ENCODE measurements at places on chromosomes 7 and 10.

DNA sequence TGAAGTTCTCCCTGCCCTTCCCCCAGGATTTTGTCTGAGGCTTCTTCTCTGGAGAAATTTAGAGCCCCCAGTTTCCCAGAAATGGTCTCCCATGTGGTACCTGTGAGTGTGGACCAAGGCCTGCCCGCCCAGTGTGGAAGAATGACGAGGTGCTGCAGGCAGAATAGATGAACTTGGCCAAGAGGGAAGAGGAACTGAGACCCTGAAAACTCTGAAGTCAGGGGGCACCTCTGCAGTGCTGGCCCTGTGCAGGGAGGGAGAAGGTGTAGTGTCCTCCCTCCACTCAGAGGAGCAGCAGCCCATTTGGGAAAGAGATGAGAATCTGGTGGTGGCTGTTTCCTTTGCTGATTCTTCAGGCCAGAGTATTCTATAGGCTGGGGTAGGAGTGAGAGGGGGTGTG is 115.2 kb upstream of the PCGF5 start:
- no peak for DNase-seq

GRCh38 chr7:67391168-67391567 is 394.5 kb downstream of the TYW1 start:
- no peak for DNase-seq

DNA sequence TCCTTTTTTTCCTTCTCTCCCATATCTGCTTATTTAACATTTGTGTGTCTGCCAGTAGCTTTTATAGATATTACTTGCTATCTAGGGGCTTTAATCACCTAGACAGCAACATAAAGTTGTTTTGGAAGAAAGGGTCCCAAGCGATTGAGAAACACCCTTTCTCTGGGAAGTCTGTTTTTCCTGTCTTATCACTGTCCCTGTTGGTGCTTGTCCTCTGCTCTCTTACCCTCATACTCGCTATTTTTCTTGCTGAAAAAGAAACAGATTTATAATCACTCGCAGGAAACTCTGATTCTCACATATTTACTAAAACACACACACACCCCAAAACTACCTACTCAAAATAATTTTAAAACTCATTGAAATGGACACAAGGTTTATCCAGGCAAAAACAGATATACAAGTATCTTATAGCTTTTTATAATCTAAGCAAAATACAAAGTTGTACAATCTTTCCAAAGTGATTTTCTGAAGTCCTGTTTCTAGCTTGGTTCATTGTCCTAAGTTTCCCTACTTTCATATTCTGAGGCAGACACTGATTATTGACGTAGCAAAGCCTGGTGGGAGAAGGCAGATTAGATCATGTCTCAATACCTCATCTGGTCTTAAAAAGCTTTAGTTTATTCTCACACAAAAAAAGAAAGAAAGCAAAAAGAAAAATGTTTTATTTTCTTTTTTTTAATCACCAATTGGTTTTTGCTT is 157.3 kb downstream of the CACNA2D1 start:
- DNase-seq = no peak

- no peak for DNase-seq
These were observed 167.6 kb downstream of the ANK3 start for GRCh38 chr10:60222047-60222446.

GRCh38 chr7:102021841-102022618 is 204.6 kb downstream of the CUX1 start:
- DNase-seq = no peak

GRCh38 chr10:22489467-22489866 is 144.2 kb downstream of the SPAG6 start:
- no peak for DNase-seq

GRCh38 chr7:108528183-108528712 is 2.3 kb upstream of the PNPLA8 start:
- no peak for DNase-seq

- no peak for DNase-seq
These were observed 3.3 kb downstream of the CDHR1 start for GRCh38 chr10:84197643-84198042.

DNA sequence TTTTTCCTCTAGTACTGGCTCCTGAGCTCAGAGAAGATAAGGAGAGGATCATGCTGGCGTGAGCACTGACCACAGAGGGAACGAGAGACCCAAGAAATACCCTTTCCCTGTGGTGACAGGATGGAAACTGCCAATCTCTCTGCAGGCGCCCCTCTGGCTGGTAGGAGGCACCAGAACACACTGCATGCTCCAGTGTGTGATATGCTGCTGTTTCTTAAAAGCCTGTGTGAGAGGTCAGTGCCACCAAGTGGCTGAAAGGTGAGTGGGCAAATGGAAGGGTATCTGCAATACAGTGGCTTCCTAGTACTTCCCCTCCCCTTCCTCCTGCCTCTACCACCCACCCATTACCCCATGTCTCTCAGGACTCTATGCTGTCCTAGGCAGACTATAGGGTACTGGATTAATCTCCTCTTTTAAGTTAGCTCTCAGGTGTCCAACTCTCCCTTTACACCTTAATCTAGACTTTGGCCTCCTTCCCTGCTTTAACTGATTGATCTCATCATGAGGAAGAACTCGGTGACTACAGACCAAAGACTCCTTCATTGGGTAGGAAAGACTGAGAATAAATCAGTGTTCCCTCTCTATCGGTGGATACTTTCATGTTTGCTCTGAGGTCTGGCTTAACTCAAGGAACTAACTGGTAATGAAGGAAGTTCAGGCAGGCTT is 283.6 kb downstream of the ADRA2A start:
- DNase-seq = no peak

DNA sequence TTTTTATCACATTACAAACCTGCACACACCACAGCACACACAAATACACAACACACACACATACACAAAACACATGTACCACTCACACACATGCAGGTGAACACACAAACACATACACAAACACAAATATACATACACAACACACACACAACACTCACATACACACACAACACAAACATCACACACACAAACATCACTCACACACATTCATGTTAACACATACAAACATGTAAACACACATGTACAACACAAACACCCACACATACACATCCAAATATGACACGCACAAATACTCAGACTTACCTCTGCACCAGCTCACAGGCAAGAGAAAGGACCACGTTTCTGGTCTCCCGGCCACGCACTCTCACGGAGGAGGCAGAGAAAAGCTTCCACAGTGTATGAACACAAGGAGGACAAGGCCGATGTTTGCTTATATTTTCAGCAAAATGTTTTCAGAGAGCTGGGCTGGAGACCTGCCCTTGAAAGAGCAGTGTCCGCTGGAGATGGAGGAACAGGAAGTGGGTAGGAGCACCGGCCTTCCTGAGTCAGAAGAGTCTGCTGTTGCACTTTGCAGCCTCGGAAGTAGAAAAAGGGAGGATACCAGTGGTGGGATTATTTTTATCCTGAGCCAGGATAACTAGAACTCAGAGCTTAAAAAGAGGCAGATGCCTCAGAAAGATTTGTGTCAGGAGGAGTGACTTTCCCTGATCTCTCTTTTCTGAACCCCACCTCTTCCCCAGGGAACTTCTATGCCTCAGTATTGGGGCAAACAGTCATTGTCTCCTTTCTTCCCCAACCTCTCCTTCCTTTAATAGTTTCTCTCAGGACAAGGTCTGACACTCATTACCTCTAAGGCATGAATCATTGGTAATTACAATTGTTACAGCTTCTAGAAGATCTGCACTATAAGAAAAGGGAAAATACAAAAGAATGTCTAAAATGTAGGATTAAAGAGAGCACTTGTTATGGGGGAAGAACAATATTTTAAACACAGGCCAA is at the start of gene GIMAP6:
Gene GIMAP6 (minus strand): TSS at position 520 of the 999 bp plus-strand sequence. CDS start 2,243 bp downstream, outside the sequence.
- no peak for DNase-seq

DNA sequence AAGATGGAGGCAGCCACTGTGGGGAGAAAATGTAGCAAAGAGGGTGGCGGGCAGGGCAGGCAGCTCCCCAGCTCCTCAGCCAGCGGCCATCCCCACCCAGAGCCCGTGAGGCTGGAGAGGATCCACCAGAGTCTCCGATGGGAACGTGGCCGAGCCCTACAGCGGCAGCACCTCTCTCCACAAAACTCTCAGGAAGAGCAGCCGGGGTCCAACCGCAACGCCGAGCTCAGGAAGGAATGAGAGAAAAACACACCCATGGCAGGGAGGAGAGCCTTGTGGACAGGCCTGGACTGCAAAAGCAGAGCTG is 54.0 kb upstream of the ADGRA1 start:
- no peak for DNase-seq

GRCh38 chr7:43905956-43906330 is 453 bp downstream of the URGCP start:
- peak; percentile 8 for DNase-seq

DNA sequence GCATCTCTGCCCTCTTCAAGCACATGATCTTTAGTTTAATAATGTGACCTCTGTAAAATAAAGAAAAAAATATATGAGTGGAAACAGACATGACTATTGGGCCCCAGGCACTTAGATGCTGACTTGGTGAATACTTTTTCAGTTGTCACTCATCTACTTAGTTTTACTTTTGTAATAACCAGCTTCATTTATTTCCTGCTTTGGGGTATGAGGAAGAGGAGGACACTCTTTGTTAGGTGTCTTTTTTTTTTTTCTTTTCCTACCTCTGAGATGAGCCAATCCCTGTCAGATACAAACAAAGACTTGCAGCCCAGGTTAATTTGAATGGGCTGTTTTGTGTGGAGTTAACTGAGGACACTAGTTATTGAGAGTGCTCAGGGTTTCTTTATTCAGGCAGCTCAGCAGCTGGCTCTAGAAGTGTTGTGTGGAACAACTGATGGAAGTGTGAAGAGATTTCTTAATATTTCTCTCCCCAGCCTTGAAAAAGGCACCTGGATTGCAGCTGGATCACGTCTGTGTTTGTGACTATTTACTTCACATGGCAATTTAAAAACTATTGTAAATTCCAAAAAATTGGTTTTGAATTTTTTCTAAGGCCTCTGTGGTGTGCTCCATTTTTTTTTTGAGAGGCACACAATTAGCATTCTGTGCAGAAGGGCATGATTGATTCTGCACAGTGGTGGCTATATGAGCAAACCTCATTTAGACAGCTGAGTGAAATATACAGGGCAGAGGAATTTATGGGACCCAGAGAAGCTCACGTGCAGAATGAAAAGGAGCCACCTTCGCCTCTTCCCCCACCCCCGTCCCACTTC is 333.8 kb downstream of the LRMDA start:
- DNase-seq = no peak

DNA sequence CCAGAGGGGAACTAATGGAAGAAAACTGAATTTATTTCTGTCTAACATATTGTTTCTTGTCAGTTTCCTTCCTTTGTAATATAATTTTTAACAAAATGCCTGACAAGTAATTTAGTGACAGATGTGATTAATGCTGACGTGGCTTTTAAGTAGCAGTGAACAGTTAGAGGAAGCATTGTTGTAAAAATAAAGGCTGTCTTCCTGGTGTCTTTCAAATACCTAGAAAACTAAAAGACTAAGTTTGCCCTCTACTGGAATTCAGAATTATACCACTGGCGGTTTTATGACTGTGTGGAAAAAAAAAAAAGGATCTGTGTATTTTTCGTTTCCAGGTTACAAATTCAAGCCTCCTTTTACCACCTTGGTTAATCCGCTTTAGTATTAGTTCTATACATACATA is 217.1 kb upstream of the DPP6 start:
- no peak for DNase-seq

GRCh38 chr10:132593900-132594876 is 56.6 kb downstream of the INPP5A start:
- no peak for DNase-seq

DNA sequence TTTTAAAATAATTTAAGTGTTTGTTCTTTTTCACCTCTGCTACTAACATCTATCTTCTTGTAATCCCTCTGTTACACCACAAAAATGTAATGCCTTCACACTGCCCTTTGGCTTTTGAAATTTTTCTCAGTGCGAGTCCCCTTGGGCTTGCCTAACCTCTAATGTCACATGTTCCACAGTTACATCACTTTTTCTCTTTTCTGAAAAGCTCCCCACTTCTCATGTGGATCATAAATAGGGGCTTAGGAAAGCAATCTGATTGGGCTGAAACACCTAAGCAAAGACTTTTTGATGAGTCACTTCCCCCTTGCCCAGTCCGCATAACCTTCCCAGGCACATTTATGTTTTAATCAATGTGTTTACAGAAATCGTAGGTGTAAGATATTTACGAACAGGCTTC is 288.2 kb downstream of the IPMK start:
- DNase-seq = no peak

DNA sequence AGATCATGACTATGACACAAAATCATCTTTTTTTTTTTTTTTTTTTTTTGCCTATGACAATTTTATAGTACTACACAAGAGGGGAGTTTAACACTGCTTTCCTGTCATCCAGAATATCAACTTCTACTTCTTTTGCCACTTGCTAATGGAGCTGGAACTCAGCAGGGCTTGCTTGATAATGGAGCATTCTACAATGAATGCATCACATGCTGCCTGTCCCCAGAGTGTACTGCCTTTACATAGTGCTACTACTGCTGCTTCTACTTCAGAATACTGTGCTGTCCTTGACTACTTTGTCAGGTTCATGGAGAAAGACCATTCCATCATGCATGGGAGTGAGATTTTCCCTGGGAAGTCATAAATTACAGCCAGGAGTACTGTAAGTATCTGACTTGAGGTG is 338.6 kb upstream of the SEMA3A start:
- no peak for DNase-seq

GRCh38 chr10:100480002-100480401 is 17.2 kb downstream of the WNT8B start:
- no peak for DNase-seq

GRCh38 chr10:49287689-49288340 is 11.2 kb upstream of the C10orf71 start:
- DNase-seq = no peak

DNA sequence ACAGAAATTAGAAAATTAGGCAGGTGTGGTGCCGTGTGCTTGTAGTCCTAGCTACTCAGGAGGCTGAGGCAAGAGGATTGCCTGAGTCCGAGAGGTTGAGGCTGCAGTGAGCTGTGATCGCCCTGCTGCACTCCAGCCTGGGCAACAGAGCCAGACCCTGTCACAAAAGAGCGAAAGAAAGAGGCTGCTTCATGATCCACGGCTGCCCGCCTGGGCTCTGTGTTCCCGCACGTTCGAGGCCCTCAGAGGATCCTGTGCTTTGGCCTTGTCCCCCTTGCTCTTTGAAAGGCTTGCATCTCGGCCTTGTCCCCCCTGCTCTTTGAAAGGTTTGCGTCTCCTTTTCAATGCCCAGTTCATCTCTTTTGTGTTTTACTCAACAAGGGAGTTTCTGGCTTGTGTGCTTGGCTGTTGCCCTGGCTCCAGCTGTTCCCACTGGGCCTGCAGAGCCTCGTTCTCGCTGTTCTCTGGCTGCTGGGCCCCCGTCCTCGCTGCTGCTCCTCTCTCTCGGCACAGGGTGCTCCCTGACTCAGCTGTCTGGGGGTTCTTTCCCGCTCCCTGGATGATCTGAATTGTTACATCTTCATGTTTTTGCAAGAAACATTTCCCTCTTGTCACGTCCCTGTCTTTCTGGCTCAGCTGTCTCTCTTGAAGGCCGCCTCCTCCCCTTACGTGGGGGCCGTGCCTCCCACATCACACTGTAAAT is 45.1 kb upstream of the INPP5A start:
- no peak for DNase-seq

- DNase-seq = no peak
These were observed 302.6 kb upstream of the SP4 start for GRCh38 chr7:21125297-21125696.

DNA sequence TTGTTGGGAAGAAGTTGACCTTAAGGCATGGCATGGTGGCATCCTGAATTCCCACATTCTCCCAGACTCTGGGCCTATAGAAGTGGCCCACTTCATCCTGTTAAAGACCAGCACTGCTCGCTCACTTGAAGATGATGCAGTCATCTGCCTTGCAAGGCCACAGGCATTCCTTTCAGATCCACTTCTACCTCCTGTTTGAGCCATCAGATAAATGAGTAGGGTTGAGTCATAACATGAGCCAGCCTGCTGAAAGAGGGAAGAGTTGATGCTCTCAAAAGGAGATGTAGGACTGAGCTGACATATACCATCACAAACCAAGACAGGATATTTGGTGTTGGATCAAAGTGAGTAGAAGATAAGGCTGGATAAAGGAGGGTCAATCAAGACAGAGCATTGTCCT is 1.5 kb upstream of the EBLN1 start:
- peak; percentile 4 for DNase-seq

Measured in fibroblast of skin of left quadriceps (primary cell).